ENCODE measurements at places on chromosomes 7 and 10.

GRCh38 chr7:38169847-38170246, 8.2 kb upstream of the STARD3NL start:
- DNase-seq, result no peak

DNA sequence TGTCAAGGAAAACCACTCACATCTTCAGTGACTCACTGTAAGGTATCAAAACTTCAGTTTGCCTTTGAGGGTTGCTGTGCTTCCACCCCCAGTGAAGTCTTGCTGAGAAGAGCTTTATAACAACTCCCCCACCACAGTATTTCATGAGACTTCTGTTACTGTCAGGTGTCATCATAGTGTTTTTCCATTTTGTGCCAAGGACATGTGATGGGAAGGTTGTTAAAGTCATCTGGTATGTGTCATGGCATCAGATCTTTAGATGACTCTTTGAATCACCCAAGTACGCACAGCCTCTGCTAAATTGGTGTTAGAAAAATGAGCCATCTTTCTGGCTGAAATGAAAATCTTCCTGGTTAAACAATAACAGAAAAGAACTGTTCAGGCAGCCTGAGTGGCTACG, 115.0 kb upstream of the CCDC6 start:
- no peak for DNase-seq

- no peak for DNase-seq
Measured at GRCh38 chr10:114100848-114101741, 57.4 kb downstream of the ADRB1 start.

DNA sequence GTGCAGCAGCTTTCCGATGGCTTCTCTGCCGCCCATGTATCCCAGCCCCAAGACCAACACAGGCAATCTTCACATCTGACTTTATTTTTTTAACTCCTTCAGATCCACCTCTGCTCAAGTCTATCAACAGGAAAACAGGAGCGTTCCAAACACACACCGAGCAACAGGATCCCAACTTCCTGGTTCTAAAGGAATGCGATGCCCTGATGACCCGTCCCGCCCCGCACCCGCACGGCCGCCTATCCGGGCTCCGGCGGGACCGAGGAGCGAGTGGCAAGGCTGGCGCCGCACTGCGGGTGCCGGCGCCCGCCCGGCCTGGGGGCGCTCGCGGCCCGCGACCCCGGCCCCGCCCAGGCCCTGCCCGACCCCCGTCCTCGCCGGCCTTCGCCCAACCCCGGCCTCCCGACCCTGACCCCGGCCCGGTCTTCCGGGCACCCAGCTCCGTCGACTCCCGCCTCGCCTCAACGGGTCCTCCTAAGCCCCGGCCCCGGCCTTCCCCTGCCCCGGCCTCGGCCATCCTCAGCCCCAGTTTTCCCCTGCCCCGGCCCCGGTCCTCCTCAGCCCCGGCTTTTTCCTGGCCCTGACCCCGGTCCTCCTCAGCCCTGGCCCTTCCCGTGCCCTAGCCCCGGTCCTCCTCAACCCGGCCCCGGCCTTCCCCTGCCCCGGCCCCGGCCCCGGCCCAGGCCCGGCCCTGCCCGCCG, 730 bp downstream of the LARP4B start:
- DNase-seq, result peak; percentile 2

DNA sequence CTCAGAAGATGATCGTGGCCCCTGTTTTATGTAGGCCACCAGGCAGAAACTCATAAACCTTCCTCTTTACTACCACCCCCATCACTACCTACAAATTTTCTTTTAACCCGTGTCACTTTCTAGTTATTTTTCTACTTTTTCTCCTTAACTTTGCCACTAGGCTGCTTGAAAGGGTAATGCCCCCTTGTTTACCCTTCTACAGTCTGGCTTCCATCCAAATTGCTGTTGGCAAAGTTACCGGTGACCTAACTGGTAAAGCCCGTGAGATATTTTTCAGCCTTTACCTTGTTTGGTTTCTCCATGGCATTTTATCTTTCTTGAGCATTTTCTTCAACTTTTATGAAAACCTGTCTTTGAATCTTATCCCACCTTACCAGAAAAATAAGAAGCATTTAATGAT, 153.0 kb downstream of the WNT2 start:
- no peak for DNase-seq

DNA sequence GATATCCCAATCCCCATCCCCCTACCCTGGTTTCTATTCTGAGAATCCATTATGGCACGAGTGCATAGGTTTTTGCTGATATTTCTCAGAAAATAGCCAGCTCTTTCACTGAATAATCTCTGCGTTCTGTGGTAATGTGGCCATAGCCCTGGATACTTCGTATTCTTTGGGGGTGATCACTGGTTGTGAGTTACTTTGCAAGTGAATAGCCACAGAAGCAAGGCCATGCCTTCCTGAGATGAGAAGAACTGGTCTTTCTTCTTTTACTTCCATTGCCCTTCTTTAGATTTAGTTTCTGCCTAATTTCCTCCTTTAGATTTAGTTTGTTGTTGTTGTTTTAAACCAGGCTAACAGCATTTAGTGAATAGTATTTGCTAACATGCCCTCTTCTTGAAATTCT, 323.4 kb downstream of the CDC14C start:
- no peak for DNase-seq

DNA sequence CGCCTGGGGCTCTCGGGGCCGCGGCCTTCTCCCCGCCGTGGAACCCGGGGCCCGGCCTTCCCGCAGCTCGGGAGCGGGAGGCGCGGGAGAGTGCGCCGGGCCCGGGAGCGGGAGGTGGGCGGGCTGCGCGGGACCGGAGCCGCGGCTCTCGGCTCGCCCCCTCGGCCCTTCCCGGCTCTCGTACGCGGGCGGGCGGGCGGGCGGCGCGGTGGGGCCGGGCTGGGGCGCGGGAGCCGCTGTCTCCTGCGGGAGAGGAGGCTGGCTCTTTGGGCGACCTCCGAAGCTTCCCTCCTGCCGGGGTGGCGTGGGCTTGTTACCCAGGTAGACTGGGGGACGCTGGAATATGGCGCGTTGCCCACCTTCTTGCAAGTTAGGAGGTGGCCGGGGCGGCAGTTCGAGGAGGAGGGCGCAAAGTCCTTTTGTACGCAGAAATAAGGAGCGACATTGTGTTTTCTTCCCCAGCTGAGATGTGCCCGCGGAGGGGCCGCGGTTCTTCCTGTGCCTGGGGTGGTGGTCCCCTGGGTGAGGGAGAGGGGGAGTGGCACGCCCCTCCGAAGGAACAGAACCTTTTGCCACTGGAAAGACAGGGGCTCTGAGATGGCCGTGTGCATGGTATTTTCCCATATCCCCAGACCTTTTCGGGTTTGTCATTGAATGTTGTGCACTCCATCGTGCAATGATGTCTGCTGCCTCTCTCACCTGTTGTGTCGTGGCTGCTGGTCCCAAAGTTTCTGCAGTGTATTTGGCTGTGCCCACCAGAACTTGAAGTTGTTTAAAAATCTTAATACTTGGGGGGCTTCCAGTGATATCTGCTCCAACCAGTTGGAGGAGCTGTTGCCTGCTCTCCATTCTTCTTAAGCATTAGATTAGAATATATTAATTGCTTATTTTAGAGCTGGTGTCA, 844 bp downstream of the NRF1 start:
- peak; percentile 17 for DNase-seq

- DNase-seq, result no peak
Measured at GRCh38 chr10:12875100-12875499, 126.4 kb downstream of the CCDC3 start.

- no peak for DNase-seq
Measured at GRCh38 chr7:148371280-148371937, 219.2 kb upstream of the C7orf33 start.

- DNase-seq, result no peak
Measured at GRCh38 chr10:81109200-81109752, 571.6 kb downstream of the SH2D4B start.

DNA sequence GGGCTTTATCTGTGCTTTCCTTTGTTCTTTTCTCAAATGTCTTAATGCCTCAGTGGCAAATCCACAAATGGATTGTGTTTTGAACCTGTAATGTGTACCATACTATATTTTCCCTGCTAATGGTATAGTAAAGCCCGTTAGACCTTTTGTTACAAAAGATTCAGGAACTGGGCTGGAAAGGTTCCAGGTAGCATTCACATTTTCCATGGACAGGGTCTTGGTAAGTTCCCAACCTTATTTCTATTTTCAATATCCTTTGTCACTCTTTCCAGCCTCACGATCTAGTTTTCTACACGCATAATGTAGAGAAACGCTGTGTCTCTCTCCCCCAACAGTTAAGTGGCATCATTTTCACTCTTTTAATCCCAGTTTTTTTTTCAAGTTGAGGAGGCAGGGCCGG, 153.0 kb downstream of the PLCE1 start:
- DNase-seq, result no peak

GRCh38 chr7:90383422-90383821, 19.8 kb upstream of the CLDN12 start:
- DNase-seq, result no peak

GRCh38 chr7:155454183-155455112, 3.5 kb upstream of the EN2 start:
- DNase-seq, result no peak

DNA sequence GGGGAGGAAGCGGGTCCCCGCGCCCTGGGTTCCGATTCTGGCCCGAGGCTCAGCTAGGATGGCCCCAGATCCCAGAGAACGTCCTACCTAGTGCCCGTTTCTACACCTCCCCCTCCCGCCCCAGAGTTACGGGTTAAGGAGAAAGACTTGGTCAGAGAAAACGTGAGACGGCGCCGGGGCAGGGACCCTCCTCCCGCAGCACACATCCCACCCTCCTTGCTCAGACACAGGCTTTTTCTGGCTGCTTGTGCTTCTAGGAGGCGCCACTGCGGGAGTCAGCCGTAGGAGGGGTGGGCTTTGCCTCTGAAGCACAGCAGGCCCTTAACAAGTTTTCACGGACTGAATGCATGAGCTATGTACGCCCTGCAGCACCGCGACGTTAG, 104.9 kb upstream of the LEP start:
- DNase-seq, result no peak

- DNase-seq, result no peak
Measured at GRCh38 chr10:18666810-18667209, 7.6 kb downstream of the ARL5B start.

GRCh38 chr10:102211615-102212299, 14.3 kb upstream of the ELOVL3 start:
- peak; percentile 38 for DNase-seq

DNA sequence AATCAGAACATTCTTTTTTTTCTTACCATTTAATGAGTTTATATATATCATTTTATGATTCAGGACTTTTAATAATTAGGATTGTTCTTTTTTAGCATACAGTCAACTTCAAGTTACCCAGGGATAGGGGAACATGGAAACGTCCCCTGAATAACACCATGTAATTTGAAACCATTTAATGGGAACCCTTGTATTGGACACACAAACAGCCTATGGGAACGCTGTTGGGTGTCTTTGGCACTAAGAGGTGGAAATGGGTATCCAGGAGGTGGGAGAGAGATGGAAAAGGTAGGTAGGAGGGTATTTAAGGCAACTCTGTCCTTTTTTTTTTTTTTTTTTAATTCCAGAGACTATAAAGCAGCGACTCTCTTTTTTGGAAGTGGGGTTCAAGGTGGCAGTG, 2.6 kb downstream of the LUC7L2 start:
- DNase-seq, result no peak

DNA sequence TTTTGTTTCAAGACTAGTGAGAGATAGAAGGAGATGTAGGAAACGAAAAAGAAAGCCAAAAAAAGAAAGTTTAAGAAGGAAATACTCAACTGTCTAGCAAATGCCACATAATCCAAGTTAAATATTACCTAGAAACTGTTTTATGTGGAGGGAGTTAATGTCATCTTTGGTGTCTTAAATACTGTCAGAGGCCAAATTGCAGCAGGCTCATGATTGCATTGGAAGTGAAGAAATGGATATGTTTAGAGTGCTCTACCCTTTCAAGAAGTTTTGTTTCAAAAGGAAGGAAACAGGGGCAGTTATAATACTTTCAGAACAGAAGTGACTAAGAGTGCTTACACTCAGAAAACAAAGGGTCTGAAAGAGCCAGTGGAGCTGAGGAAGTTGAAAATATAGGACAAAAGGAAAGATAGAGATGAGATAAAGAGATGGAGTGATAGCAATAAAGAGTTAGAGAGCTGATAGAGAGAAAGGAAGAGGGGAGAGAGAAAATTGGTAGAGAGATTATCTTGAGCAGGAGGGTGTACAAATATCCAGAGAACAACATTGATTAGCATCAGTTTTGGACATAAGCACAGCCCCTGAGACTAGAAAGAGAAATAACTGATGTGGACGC, 28.0 kb upstream of the GNAI1 start:
- DNase-seq, result no peak

DNA sequence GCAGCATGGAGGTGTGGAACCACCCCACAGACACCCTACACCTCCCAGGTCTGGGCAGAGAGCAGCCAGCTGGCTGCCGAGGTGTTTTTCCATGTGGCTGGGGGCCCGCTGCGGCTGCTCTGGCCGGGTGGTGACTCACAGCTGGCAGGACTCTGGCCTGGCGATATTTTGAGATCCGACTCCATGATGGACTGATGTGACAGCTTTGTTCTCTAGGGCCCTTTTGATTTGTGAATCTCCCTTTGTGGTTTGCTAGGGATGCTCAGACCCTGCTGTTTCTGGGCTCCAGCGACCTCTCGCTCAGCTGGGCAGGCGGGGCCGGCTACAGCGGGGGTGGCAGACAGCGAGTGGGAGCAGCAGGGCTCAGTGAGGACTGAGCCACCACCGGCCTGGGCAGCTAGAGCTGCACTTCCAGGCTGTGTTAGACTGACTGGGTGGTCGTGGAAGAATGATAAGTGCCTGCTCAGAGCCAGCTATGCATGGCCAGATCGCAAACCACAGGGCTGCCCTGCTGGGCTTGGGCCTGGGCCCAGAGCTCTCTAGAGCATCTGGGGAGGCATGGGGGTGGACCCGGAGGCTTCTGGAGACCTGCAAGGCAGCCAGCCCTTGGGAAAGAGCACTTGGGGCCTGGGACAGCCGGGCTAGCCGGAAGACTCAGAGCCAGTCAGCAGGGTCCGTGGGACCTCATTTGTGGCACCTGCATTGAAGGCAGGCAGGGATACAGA, 46.2 kb upstream of the GDF10 start:
- DNase-seq, result no peak

DNA sequence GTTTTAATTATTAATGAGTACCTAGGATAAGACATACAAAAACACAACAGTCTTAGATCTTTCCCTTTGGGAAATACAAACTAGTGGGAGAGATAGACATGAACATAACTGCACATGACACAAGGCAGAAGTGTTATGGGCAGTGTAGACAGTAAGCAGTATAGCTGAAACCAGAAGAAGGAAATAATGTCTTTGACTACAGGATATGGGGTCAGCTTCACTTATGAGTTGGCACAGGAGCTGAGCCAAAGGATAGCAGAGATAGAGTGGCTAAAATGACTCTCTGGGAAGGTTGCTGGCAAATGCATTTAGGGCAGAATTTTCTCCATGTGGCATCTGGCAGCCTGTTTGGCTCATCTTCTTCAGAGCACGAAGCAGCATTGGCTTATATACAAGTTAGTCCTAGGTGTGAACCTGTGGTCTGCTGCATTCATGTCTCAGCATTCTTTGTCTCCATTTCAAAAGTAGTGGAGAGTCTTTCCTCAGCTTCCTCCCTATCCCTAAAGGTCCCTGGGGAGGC, 60.3 kb upstream of the FEZF1 start:
- no peak for DNase-seq

- no peak for DNase-seq
Measured at GRCh38 chr7:128103498-128104107, 72.4 kb upstream of the LRRC4 start.
